H9 (cell line): ENCODE measurements at places on chromosomes 1 and 21. TPM values are rescaled to one million over a fixed set of nuclear protein-coding genes. Genes with fewer than 3 reads are reported as not detected.

- no peak for DNase-seq
Observed at GRCh38 chr1:56709269-56709880, 64.3 kb downstream of the PRKAA2 start.

- no peak for DNase-seq
Observed at GRCh38 chr1:111855260-111855659, 99.6 kb downstream of the DDX20 start.

- no peak for DNase-seq
Observed at GRCh38 chr1:84223751-84224432, 77.6 kb upstream of the SAMD13 start.

SIKE1 gene
- total RNA-seq, result 75.3 and 75.5 TPM in 2 replicates

DNA sequence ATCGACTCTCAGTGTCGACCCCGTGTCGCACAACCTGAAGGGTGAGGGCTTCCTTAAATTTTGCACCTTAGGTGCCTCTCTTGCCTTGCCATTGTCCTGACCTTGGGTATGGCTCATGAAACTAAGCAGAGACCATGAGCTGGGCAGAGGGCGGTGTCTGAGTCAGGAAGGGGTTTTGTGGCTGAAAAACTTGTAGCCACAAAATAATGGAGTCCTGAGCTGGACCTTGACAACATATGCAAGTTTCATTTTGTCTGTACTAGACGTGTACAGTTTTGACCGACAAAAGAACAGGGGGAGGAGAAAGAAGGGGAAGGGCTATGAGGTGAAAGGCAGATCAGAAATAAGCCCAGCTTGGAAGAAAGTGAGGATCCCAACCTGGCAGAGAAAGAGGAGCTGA is 8.3 kb upstream of the RUNX1 start:
- no peak for DNase-seq

GRCh38 chr1:38284953-38285352 is 238.4 kb upstream of the POU3F1 start:
- DNase-seq, result no peak

SPRR1A gene
- not detected in 2 replicates for total RNA-seq

RNF186 gene
- total RNA-seq, result not detected in 2 replicates

CCDC185 gene
- not detected in 2 replicates for total RNA-seq

- DNase-seq, result no peak
Observed at GRCh38 chr21:25676451-25676850, 37.4 kb downstream of the JAM2 start.

PKNOX1 gene
- total RNA-seq, result 38.1 and 43.4 TPM in 2 replicates

TMEM51 gene
- total RNA-seq, result 4.6 and 4.8 TPM in 2 replicates

SPRR5 gene
- not detected in 2 replicates for total RNA-seq
